CMK (cell line): ENCODE measurements at places on chromosomes 3 and 15.

DNA sequence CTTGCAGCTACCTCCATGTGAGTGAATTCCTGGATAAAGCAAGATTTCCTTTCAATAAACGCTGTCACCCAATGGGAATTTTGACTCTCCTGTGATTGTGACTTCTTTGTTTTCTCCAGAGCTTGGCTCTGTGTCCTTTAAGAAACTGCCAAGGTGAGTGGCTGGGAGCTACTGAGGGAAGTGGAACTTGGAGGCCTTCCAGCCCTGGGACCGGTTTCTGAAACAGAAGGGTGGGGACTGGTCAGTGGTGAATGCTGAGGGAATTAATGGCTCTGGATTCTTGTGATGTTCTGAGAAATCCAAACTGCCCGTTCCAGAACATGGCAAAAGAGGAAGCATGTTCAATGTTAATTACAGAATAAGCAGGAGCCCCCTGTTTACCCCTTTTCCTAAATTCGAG is 41.1 kb upstream of the MYZAP start:
- DNase-seq = no peak

GRCh38 chr3:115512565-115513415 is 110.5 kb upstream of the GAP43 start:
- DNase-seq = no peak

DNA sequence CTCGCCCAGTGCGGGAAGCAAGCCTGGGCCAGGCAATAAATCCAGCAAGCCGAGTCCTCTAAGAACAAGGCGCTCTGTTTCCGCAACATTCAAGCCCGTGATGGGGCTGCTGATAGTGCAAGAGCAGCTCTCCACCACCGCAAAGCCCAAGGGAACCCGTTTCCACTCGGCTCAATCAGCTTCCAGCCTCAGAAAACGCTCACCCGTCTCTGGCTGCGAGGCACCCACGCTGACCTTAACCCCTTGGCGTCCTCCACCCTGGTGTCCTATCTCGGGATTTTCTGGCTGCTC is 17.8 kb downstream of the SPATA12 start:
- no peak for DNase-seq

DNA sequence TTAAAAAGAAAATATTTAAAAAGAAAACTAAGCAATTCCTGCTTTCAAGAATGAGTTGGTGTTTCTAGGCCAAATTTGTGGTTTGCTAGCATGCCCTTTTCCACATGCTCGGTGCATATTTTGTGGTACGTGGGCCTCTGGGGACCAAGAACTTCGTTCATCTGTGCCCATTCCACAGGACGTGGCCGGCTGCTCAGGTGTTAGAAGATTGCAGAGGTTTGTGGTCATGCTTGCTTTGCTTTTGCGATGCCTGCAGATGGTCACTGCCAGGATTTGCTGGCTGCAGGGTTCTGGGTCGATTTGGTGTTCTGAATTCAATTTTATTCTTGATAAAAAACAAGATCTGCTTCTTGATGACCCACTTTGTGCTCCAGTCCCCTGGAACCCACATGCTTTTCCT is 7.5 kb downstream of the PSTPIP1 start:
- DNase-seq = no peak

- DNase-seq = no peak
Observed at GRCh38 chr3:78729946-78730345, 1037.9 kb downstream of the ROBO1 start.

GRCh38 chr3:126433496-126434263 is 39.0 kb downstream of the CFAP100 start:
- no peak for DNase-seq
